ENCODE measurements at places on chromosomes 7 and 10.

DNA sequence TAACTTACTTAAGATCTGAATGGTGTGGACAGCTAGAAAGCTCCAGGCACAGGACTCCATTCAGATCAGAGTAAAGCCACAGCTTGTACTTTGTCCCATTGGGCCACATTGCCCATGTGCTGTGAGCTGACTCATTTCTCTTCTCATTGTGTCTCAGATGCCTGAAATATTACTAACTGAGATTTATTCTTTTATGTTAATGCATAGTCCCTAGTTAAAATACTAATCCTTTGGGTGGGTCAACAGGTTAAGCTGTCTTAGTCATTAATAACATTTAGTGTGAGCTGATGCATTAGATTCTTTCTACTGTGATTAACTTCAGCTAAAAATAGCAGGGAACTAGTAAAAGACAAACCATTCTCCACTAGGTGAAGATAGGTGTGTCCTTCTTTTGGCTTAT is 104.7 kb upstream of the ARMC3 start:
- peak; percentile 83 for DNase-seq

GRCh38 chr10:128557149-128557710 is 431.0 kb upstream of the MKI67 start:
- DNase-seq, result no peak

DNA sequence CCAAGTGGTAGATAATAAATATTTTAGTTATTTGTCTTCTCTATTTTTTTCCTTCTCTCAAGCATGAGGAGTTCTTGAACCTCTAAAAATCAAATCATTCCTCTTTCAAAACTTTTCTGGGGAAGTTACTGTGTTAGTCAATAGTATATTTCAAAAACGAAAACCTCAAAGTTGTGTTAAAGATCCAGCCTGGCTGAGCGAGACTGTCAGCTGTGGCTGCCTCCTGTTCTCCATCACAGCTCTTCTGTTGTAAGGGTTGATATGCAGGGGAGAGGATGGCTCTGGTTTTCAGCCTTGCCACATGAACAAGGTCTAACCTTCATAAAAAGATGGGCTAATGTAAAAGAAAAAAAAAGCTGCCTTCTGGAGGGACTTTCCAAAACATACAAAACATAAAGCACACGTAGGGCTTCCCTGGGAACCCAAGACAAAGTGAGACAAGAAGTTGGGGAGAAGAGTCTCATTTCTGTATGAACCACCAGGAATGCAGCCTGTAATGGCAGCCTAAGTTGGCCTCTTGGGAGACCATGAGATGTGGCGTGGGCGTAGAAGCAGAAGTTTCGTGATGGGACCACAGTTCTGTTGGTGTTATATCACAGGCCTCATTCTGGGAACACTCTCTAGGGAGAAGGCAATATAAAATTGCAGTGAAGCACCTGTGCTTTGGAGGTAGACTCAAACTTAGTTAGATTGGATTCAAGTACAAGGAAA is 77.9 kb upstream of the FHIP2A start:
- no peak for DNase-seq

DNA sequence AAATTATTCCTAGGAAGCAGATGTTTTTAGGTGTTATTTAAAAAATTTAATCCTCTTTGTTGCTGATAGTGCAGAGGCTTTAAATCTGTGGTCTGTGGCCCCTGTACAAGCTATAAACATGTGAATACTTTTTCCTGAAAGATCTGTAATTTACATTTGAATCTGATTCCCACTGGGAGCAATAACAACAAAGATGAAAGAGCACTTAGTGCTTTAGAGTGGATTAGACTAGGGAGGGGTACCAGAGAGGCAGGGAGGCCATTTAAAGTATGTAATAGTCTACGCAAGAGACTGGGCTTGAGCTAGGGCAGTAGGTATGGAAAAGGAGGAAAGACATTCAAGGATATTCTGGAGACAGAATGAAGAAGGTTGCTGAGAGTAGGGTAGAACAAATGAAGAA is 19.1 kb downstream of the BTRC start:
- DNase-seq, result no peak

DNA sequence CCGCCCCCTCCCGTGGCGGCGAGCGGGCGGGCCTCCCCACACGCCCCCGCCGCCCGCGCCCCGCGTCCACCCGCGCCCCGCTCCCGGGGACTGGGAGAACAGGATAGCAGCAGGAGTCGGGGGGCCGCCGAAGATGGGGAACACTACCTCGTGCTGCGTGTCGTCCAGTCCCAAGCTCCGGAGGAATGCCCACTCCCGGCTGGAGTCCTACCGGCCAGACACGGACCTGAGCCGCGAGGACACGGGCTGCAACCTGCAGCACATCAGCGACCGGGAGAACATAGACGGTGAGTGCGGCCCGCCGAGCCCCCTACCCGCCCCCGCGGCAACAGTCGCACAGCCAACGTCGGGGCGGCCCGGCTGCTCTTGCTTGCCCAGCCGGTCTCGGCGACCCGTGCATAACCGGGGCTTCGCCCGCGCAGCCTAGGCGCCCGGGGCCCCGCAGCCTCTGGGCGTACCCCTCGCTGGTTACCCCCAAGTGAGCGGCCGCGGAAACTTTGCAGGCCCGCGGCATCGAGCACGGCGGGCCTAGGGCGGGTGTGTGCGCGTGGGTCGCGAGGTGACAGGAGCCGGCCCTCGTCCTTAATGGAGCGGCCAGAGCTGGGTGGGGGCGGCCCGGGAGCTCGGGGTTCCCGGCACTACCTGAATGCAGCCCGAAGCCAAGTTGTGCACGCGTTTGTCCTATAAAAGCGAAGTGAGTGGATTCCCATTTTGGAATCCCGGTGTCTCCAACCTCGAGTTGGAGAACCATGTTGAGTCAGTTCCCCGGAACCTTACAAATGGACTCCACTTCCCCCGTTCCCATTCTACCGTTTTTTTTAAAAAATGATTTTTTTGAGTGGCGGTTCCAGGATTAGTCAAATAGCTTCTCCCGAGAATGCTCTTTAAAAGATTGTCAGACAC is 863 bp downstream of the CCNY start:
- no peak for DNase-seq
